M059J (cell line): ENCODE measurements at places on chromosomes 2 and 18.

DNA sequence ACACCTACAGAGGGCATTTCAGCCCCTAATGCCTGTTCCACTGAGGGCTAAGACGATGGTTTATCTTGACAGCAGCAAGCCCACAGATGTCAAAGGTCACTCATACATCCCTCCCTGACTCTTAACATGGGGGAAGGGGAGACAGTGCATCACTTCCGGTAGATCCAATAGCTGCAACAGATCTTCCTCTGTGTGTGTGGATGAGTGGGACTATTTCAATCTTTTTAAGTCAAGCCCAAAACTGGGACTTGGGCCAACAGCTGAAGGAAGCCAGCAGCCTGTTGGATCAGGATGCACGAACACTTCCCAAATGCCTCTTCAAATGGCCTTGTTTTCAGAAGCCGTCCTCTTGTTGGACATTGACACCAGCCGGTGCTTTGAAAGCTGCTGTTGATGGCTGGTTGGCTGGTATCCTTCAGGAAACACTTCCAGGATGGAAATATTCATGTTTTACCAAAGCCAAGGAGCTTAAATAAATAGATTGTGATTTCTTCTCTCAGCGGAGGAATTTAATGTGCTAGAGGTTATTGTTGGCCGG lies 59.2 kb downstream of the IL1R2 start:
- peak; percentile 65 for DNase-seq

DNA sequence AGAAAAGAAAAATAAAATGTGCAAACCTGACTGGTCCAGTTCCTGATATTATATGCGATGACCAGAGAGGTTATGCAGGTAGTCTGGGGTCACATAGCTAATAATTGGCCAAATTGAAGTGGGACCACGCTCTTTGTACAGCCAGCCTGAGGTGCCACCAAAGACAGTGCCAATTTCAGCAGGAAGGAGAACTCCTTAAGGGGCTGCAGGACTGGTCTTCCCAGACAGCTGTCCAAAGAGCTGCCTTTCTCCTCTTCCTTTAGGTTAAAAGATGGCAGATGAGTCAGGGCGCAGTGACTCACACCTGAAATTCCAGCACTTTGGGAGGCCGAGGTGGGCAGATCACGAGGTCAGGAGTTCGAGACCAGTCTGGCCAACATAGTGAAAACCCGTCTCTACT lies 95.5 kb downstream of the ACKR3 start:
- peak; percentile 45 for DNase-seq

GRCh38 chr18:39841482-39842365 lies 2113.3 kb upstream of the PIK3C3 start:
- DNase-seq, result peak; percentile 87

DNA sequence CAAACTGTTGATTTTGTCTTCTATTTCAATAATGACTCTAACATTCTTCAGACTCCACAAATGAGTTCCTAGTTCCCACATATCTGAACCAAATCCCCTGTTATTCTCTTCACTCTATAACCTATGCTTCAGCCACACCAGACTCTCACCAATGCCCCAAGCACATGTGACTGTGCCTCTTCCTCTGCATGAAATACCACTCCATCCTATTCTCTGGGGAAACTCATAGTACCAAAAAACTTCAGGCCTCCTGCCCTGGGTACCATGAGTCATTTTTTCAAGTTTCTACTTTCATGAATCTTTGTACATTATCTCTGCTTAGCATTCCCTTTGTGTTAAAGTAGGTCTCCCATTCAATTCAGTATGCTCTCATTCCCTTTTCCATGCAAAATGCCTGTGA lies 353.2 kb downstream of the ZEB2 start:
- no peak for DNase-seq

GRCh38 chr2:85470850-85471800 lies 52.6 kb downstream of the SH2D6 start:
- peak; percentile 55 for DNase-seq

- no peak for DNase-seq
Measured at GRCh38 chr2:238127165-238128060, 11.1 kb upstream of the KLHL30 start.

GRCh38 chr2:199303728-199304177 lies 154.0 kb downstream of the SATB2 start:
- DNase-seq, result peak; percentile 98

DNA sequence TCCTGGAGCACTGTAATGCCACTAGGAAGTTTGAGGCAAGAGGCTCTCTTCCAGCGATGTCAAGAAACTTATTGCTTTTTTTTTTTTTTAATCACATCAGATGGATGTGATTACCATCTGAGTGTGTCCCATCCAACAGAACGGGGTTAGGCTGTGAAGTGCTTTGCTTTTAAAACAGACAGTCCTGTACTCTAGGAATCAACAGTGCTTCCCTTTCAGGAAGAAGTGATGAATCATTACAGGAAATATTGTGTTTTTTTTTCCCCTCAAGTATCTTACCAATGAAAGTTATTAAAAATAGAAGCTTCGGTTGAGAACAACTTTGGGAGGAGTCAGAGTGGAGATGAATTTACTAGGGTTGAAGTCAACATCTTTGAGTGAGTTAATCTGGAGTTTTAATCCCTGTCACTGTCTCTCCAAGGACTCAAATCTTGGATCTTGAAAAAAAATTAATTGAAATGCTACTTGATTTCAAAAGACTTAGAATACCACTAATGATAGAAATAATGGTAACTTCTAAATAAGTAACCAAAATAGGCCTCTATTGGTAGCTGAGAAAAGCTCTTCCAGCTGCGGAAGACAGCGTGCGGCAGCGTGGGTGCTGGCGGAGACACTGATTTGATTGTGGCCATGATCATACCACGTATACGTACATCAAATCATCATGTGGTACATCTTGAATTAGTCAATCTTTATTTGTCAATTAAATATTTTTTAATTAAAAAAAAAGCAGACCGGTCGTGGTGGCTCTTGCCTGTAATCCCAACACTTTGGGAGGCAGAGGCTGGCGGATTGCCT lies 45.5 kb downstream of the GATA6 start:
- DNase-seq, result peak; percentile 54

DNA sequence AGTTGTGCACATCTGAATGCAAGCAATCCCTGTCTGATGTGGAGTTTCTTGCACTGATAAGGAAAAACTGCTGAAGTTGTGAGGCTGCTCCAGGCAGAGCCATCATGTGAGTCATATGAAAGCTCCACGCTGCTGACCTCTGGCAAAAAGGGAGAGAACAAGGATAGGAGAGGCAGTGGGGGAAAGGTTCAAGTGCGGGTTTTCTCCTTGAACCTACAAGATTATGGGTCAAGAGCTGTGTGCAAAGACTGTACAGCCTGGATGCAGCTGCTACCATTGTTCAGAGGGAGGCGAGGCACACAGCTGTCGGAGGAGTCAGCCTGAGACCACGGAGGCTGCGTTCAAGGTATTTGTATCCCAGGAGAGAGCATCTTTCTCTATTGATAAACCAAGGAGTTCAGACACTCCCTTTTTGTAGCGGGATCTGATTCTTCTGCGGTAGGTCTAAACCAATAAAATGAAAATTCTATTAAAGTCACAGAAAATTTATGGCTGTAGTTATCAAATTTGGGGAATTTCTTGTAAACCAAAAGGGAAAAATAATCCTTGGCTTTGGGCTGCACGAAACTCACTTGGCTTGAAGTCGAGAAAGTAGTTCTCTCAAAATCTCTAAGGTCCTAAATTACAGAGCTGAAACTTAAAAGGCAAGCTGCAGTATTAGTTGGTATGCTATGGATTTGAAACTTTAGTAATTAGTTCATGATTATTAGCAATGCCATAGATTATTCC lies at the start of gene CDK15:
CDK15 (plus strand) TSS at position 96 of the 729 bp plus-strand sequence; CDS start at position 224, 128 bp downstream.
- peak; percentile 72 for DNase-seq

DNA sequence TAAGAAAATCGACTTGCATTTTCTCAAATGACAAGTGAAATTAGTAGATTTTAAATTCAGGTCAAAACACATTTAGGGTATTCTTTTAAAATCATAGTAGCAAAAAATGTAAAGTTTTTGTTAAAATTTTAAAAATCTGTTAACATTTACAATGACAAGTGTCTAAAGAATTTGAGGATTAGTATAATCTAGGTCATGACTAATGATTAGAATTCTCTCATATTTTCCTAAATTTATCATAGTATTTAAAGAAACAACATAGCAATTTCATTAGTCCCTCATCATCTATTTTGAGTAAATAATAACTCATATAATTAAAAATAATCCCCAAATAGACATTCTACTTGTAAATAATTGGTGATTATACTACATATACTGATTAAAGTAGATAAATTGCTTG lies 23.6 kb downstream of the THUMPD2 start:
- no peak for DNase-seq

DNA sequence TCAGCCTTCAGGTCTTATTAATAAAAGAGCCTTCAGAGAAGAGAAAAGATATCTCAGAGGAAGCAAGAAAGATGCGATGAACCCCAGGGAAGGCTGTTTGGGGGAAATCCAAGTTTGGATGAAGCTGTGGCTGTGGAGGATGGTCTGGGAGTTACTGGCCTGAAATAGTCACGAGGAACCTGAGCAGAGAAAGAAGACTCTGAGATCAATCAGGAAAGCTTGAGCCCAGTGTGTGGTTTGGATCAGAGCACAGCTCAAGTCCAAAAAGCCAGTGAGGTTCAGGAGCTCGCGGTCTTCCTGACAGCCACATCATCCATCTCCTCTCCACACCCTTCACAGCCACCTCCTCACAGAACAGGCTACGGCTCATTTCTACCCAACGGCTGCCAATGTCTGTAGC lies 87.4 kb upstream of the SERPINE2 start:
- no peak for DNase-seq

GRCh38 chr2:191625446-191625845 lies 52.5 kb upstream of the NABP1 start:
- no peak for DNase-seq

- DNase-seq, result no peak
Measured at GRCh38 chr2:156540706-156541105, 104.5 kb downstream of the GPD2 start.

GRCh38 chr2:197500503-197501131 lies 438 bp downstream of the HSPE1 start:
- DNase-seq, result no peak

- DNase-seq, result peak; percentile 64
Measured at GRCh38 chr2:20425371-20425881, 21.4 kb upstream of the RHOB start.

DNA sequence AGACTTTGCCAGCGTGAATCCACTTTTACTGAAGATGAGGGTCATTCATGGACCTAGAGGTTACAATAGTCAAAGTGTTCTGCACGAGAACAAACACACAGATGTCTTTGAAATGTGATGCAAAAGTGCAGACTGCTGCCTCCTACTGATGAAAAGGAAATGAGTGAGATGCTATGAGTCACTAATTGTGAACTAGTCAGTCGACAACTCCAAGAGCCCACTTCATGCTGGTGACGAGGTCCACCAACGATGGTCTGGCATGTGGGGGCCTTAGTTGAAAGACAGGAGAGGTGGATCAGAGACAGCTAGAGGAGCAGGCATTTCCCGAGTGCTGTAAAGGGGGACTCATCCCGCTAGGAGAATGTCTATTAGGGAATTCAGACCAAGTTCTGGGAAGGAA lies 17.1 kb upstream of the ZNF236 start:
- peak; percentile 18 for DNase-seq

GRCh38 chr18:25464227-25464626 lies 112.3 kb upstream of the ZNF521 start:
- DNase-seq, result peak; percentile 79

GRCh38 chr18:25675123-25675850 lies 323.3 kb upstream of the ZNF521 start:
- no peak for DNase-seq

GRCh38 chr2:52340171-52340570 lies 1308.2 kb upstream of the NRXN1 start:
- DNase-seq, result no peak

DNA sequence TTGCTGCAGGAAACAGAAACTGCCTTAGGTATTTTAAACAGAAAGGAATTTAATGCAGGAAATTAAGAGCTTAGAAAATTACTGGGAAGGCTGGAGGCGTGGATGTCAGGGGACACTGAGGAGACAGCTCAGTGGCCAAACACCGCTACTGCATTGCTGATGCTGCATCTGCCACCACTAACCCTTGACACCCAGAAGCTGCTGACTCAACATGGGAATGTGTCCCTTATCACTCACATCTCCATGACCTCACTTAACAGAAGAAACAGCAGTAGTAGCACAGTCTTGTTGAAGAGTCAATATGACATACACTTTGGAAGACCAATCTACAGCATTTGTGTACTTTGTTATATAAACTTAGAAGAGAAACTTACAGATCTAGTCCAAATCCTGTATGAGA lies 906.1 kb downstream of the SLC4A3 start:
- DNase-seq, result peak; percentile 94
